ENCODE measurements at places on chromosomes 13 and 19.

GRCh38 chr19:50387868-50388245 is 3.7 kb downstream of the POLD1 start:
- DNase-seq = no peak

- no peak for DNase-seq
Observed at GRCh38 chr13:46817095-46817494, 20.1 kb upstream of the ESD start.

DNA sequence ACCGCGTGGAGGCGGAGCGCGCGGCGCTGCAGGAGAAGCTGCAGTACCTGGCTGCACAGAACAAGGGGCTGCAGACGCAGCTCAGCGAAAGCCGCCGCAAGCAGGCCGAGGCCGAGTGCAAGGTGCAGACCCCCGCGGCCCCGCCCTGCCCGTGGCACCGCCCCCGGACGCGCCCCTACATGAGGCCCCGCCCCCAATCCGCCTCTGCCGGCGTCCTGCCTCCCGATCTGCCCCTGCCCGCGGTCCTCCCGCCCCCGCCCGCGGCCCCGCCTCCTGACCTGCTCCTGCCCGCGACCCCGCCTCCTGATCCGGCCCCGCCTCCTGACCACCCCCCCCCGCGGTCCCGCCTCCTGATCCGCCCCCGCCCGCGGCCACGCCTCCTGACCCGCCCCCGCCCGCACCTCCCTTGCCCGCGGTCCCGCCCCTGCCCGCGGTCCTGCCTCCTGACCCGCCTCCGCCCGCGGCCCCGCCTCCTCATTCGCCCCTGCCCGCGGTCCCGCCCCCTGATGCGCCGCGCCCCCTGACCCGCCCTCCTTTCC is 11.7 kb downstream of the PRR36 start:
- DNase-seq = no peak

- DNase-seq = no peak
Observed at GRCh38 chr19:29966588-29967249, 24.7 kb downstream of the URI1 start.

GRCh38 chr13:47332149-47332548 is 435.3 kb upstream of the HTR2A start:
- DNase-seq = no peak

GRCh38 chr13:66794340-66795031 is 435.6 kb downstream of the PCDH9 start:
- DNase-seq = no peak

- DNase-seq = peak; percentile 49
Observed at GRCh38 chr19:11964858-11965645, at the start of gene ZNF763. TSS of gene ZNF763 (plus strand) at chr19:11965040. CDS start at chr19:11965209, 169 bp downstream.

- no peak for DNase-seq
Observed at GRCh38 chr13:106416645-106417044, 118.8 kb downstream of the EFNB2 start.

DNA sequence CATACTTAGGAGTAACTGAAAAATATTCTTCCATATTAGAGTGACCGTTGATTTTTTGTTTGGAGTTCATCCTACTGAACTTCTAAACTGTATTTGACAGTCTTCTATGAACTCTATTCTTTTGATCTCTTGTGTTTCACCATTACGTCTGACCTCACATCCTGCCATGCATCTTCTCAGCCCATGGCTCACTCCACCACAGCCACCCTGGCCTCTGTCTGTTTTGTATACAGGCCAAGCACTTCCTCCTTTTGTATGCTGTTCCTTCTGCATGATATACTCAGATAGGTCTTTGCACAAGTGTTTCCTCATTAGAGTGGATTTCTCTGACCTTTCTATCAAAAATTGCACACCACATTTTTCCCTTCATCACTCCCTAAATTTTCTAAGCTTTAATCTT is 119.9 kb downstream of the MAB21L1 start:
- DNase-seq = no peak

GRCh38 chr19:43726736-43727592 is 11.1 kb downstream of the IRGC start:
- DNase-seq = no peak

GRCh38 chr19:49533551-49534488 is 6.0 kb downstream of the RCN3 start:
- no peak for DNase-seq

GRCh38 chr19:38264486-38265212 is at the start of gene SPINT2:
TSS of gene SPINT2 (plus strand) at chr19:38264573. CDS start at chr19:38264893, 320 bp downstream.
- peak; percentile 73 for DNase-seq

DNA sequence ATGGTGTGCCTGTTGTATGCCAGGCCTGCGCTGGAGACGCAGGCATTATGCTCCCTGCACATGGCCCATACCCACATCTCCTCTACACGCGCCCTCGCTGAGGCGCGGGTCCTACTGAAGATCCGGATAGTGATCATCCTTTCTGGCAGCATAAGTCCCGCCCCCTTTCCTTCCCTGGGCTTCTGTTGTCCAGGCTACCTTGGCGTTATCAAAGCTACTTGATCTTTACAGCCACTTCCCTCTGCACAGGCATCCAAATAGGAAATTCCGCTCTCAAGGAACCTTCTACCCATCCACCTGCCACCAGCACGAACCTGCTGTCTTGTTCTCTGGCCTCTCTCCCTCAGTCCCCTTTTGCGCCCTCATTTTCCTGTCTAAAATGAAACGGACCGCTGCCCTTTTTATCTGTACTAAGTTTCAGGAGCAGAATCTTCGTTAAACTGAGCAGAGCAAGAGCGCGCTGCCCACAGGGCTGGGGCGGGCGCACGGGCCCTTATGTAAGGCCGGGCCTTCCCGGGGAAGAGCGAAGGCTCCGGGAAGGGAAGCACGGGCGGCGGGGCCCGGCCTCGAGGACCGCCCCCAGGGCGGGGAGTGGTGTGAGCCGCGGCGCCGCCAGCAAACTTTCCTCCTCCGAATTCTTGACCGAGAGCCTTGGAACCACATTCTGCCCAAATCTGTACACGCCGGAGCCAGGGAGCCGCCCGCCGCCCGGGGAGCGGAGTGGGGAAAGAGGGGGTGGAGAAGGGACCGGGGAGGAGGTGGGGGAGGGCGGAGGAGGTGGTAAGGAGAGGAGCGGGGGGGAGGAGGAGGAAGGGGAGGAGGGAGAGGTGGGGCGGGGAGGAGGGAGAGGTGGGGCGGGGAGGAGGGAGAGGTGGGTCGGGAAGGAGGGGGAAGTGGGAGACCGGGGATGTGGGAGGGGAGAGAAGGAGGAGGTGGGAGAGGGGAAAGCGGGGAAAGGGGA is 920 bp upstream of the UBE2L5 start:
- no peak for DNase-seq

GRCh38 chr13:106318941-106319411 is 216.5 kb downstream of the EFNB2 start:
- no peak for DNase-seq

GRCh38 chr13:95874286-95874685 is 178.9 kb downstream of the UGGT2 start:
- no peak for DNase-seq
